ENCODE measurements at places on chromosomes 1 and 21. TPM values are rescaled to one million over a fixed set of nuclear protein-coding genes. Genes with fewer than 3 reads are reported as not detected.

The CAMK2N1 gene
- 6.7 TPM for total RNA-seq

The LCE6A gene
- not detected for total RNA-seq

The DTL gene
- 0.87 TPM for total RNA-seq

The WDR64 gene
- total RNA-seq, result not detected

The KRTAP12-3 gene
- not detected for total RNA-seq

The RGS4 gene
- 421 TPM for total RNA-seq

The HSD3B2 gene
- total RNA-seq, result not detected

The RNF2 gene
- total RNA-seq, result 13.7 TPM

The THEMIS2 gene
- total RNA-seq, result 9.1 TPM

The OLIG1 gene
- total RNA-seq, result not detected

The CHI3L1 gene
- total RNA-seq, result 3,366 TPM

The COL6A2 gene
- 6,443 TPM for total RNA-seq

The CACNA1E gene
- total RNA-seq, result not detected

The LTN1 gene
- 17.1 TPM for total RNA-seq

The CLDN19 gene
- total RNA-seq, result not detected

The LDLRAD1 gene
- total RNA-seq, result not detected

The PTAFR gene
- not detected for total RNA-seq

The OR2T11 gene
- total RNA-seq, result not detected

The TNFAIP8L2 gene
- total RNA-seq, result 0.19 TPM

The POU3F1 gene
- not detected for total RNA-seq

The S100B gene
- total RNA-seq, result 0.62 TPM

The NIBAN1 gene
- total RNA-seq, result 11.7 TPM

The OR2L2 gene
- total RNA-seq, result not detected

The ATXN7L2 gene
- total RNA-seq, result 2.2 TPM

The DEDD gene
- 26.5 TPM for total RNA-seq

The IVL gene
- not detected for total RNA-seq

The RPS6KC1 gene
- total RNA-seq, result 12.4 TPM

All from cardiac ventricle fibroblast (primary cell).